ENCODE measurements at places on chromosomes 5 and 9.

- no peak for DNase-seq
These were observed 238.9 kb downstream of the HSPA4 start for GRCh38 chr5:133290669-133291240.

DNA sequence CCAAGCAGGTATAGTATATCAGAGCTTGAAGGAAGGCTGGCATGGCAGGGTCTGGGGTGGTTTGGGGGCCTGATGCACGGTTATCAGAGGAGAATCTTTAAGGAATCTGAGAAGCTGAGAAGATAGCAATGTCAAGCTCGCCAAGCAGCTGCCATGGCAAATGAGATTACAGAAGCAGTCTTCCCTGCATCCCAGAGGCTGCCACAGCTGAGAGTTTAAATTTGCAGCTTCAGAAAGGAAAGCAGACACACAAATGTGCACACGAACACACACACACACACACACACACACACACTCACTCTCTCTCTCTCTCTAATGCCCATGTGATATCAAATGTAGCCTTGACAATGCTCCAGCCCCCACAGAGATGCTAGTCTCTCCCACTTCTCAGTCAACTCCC, 79.0 kb upstream of the TNC start:
- no peak for DNase-seq

DNA sequence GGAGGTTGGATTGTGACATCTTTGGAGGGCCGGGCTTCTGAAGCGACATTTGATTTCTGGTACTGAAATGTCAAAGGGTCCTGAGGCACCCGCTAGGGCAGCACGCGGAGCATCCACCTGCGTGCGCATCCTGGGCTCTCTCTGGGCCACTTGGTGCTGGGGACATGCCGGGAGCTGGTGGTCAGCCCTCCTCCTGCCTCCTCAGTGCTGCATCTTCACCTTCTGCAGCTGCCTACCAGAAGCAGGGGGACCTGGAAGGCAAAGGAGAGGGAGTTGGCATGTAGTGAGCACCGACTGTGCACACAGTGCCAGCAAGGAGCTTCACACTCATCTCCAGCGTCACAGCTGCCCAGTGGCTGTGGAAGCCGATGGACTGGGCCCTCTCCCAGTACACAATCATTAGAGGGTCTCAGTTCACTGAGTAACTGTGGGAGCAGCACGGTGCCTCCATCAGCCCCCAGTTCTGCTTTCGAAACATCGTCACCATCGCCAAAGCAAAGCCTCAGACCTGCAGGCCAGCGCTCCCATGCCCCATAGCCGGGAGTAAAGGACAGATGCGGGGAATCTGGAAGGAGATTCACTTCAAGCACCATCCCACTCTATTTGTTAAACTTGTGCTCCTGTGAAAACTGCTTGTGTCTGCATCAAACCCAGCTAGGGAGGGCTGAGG, 138.4 kb downstream of the KCNIP1 start:
- DNase-seq = no peak

GRCh38 chr9:132146039-132146438, 15.8 kb upstream of the NTNG2 start:
- DNase-seq = no peak

DNA sequence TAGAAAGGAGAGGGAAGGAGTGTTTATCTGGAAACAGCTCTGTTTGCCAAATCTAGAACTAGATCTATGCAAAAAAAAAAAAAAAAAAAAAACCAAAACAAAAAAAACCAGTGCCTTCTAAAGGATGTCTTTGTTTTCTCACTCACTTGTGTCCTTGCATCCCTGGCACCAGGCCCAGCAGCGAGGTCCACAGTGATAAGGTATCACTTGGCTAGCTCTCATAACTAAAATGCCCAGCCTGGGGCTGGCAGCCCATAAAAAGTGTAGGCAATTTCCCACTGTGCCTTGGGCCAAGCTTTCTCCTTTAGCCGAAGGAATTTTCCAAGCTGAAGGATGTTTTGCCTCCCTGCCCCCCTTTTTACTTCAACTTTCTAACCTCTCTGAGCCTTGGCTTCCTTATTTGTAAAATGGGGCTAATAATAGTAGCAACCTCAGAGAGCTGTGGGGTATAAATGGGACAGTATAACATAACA, 20.8 kb downstream of the RGS3 start:
- DNase-seq = no peak

Measured in CD4-positive, alpha-beta T cell treated with Interferon alpha-2 for 1 hour (primary cell).